T-cell (primary cell): ENCODE measurements at places on chromosomes 2 and 18.

GRCh38 chr2:28403370-28403956 is 10.8 kb downstream of the FOSL2 start:
- no peak for DNase-seq

DNA sequence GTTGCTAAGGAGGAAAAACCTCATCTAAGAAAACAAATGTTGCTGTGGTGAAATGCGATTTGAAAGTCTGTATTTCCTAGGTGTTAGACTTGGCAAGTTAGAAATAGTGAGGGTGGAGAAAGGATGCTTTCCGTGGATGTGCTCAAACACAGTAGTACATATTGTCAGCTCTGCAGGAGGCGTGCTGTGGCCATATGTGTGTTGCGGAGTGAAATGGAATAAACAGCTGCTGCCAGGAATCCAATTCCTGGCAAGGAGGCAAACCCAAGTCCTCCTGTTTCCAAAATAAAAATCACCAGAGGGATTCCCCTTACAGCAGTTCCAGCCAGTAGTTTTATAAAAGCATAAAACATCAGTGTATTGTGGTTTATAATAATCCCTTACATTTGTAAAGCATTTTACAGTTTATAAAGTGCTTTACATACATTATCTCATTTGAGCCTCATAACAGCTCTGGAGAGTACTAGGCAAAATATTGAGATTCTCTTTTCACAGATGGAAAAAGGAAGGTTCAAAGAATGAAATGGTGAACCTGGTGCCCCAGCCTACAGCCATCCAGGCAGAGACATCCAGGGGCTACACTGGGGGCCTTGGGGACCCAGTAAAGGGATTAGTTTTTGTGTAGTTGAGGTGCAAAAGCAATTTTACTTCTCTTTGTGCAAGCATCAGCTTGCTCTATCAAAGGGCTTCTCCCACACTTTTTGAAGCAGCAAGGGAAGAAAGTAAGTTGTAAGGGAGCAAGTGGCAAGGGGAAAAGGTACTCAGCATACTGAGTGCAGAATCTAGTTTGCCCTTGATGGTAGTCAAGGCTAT is 206.0 kb downstream of the AGPS start:
- no peak for DNase-seq

DNA sequence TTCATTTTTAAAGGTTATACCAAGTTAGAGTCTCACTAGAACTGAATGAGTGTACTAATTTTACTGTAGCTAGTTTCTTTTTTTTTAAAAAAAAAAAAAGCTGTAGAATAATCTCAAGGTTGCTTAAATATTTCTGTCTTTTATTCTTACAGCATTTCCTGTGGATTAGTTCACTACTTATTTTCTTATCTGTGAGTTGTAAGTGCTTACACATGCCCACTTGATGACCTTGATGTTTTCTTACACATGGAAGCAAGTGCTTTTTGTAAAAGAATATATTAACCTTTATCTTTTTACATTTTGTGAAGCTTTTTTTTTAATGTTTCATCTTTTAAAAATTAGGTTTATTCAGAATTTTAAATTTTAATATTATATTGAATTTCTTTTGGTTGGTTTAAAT is 57.8 kb downstream of the MSH2 start:
- DNase-seq, result no peak

GRCh38 chr2:237700512-237701032 is 73.2 kb downstream of the LRRFIP1 start:
- peak; percentile 82 for DNase-seq

- DNase-seq, result no peak
Observed at GRCh38 chr2:150212722-150213171, 274.7 kb downstream of the RND3 start.

DNA sequence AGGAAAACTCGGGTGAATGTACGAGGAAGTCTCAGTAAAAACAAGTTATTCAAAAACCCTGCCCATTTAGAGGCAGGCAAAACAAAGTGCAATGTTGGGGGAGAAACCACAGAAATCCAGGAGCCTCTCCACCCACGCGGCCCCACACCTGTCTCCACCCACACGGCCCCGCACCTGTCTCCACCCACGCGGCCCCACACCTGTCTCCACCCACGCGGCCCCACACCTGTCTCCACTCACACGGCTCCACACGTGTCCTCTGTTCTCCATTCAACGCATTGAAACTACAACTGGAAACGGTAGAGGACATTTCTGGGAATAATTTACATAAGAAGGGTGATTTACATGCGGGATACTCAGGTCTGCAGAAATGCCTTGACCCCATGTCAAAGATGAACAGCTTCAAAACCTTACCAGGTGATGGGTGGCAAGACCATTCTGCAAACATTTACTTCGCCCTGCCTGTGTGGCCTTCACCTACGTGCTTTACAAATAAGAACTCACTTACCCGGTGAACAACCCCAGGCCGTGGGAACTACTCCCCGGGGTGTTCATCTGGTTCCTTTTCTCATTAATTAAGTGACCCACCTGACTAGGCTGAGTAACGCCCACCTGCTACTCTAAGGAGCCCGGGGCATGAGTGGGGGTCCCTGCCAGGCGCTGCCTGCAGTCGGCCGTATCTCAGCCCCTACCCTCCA is 100.4 kb downstream of the EIPR1 start:
- DNase-seq, result no peak

GRCh38 chr2:223972656-223973102 is 15.4 kb downstream of the MRPL44 start:
- no peak for DNase-seq
